ENCODE measurements at places on chromosomes 2 and 18.

DNA sequence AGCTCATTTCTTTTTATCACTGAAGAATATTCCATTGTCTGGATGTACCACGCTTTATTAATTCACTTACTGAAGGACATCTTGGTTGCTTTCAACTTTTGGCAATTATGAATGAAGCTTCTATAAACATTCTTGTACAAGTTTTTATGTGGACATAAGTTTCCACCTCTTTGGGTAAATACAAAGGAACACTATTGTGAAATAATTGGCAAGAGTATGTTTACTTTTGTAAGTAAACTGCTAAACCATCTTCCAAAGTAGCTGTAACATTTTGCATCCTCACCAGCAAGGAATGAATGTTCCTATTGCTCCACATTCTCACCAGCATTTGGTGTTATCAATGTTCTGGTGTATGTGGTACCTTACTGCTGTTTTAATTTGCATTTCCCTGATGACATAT is 15.8 kb upstream of the VWC2L start:
- DNase-seq, result no peak

DNA sequence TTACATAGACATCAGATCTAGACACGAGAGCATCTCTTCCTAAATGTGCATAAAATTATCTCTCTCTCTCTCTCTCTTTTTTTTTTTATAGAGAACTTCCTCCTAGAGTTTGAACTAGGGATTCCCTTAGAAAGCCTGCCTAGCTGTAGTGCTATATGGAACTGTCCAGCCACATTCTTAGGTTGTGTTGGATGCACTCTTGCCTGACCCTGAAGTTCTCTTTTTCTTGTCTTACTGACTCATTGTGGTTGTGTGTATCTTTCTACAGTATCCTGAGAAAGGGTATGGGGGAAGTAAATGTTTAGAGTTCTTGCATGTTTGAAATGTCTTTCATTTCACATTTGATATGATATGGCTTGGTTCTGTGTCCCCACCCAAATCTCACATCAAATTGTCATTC is 368.2 kb downstream of the CDH2 start:
- DNase-seq, result no peak

GRCh38 chr2:27088634-27089033 is 2.1 kb downstream of the KHK start:
- DNase-seq, result no peak

GRCh38 chr2:149103081-149103620 is 64.7 kb downstream of the LYPD6B start:
- no peak for DNase-seq

DNA sequence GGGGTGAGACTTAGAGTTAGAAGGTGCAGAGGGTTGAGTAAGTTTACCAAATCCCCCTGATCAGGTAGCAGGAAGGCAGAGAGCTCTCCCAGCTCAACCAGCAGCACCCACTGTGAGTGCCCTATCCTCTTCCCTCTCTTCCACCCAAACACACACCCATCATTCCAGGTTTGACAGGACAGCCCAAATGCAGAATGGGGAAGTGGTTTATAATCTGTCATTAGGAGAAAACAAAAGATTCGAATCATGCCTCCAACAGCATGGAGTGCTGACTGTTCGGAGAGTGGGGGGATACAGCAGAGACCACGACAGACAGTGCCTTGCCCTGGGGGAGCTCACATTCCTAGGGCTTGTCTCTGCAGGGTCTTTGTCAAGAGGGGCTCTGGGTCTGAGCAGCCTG is 11.7 kb downstream of the CXCR2 start:
- DNase-seq, result no peak

DNA sequence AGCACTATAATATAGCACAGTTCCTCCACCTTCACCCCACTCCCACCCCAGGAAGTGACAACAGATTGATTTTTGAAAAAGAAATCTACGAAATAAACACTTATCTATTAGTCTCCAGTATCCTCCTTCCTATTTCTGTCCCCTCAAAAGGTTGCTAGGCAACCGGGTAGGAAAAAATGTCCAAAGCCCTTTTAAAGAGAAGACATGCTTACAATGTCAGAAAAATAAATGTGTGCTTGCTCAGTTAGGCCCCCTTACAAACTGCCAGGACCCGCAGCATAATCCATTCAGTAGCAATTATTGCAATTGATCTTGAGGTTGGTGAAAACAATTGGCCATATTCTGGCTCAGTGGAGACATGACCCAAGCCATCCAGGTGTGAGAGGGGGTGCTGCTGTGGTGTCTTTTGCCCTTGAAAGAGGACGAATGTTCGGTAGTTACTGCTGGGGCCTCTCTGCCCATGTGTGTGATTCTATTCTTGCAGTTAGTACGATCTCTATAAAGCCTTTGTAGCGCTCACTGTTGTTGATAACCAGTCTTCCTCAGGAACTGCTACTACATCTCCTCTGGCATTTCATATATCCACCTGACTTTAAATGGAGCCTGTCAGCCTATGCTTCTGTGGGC is 144.3 kb downstream of the MYO3B start:
- no peak for DNase-seq

GRCh38 chr2:12052796-12053195 is 306.4 kb downstream of the LPIN1 start:
- no peak for DNase-seq

DNA sequence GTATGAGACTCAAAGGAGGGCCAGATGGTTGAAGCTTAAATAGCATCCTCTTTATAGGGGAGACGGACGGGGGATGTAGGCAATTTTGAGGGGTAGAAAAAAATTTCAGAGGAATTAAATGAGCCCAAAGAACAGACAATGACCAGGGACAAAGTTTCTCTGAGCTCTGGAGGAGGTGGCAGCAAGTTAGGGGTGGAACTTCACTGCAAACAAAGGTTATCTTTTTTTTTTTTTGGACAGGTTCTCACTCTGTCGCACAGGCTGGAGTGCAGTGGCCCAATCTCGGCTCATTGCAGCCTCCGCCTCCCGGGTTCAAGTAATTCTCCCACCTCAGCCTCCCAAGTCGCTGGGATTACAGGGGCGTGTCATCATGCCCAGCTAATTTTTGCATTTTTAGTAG is 195.6 kb downstream of the PDE11A start:
- no peak for DNase-seq

DNA sequence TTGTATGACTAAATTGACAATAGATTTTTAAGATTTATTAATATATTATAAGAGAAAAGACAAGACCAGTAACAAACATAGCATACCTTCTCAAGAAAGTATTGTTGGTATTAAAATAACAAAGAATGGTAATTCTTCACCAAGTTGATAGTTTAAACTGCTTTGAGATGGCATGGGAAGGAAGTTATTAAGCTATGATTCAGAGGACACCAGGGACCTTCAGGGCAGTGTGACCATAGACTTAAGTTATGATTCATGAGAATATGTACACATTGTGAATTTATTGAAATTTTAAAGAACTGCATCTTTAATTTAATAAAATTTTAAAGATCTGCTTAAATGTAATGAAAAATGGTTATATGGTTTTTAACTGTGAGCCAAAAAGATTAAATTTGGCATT is 205.7 kb downstream of the DSEL start:
- DNase-seq, result no peak

- DNase-seq, result no peak
Measured at GRCh38 chr2:43340945-43341356, 114.5 kb upstream of the ZFP36L2 start.

GRCh38 chr18:424668-425067 is 75.8 kb downstream of the COLEC12 start:
- DNase-seq, result no peak

GRCh38 chr2:128548461-128548891 is 229.8 kb upstream of the HS6ST1 start:
- no peak for DNase-seq

DNA sequence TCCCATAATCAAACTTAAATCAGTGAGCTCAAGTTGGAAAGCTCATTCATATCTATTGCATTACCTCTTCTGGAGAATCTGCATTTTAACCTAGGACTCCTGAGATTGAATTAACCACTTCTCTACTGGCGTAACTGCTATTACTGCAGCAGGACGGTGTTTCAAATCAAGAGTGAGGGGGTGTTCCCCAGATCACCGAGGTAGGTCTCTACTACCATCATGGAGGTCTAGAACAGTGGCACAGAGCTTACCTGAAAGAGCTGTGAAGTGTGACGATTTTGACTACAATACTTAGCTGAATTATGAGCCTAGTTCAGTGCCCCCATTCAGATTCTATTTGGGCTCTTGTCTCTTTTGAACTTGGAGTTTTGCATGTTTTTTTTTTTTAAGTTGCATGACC is 119.5 kb downstream of the POLE4 start:
- no peak for DNase-seq
